GM23248 (cell line): ENCODE measurements at places on chromosomes 11 and 22. TPM values are rescaled to one million over a fixed set of nuclear protein-coding genes. Genes with fewer than 3 reads are reported as not detected.

DNA sequence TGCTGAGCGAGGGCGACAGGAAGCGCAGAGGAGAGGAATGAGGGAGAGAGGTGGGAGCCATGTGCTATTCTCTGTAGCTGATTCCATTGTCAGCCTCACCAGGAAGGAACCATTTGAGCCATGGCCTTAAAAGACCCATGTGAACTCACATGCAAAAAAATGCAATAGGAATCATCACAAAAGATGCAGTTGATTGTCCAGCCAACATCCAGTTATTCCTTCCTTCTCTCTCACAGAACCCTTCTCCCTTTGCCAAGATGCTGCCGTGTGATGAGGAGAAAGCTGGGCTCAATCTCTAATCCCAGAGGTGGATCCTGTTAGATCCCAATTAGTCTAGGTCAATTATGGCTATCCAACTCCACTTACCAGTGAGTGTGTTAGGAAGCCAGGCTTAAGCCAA, 58.2 kb upstream of the RRAS2 start:
- DNase-seq: peak; percentile 67

DNA sequence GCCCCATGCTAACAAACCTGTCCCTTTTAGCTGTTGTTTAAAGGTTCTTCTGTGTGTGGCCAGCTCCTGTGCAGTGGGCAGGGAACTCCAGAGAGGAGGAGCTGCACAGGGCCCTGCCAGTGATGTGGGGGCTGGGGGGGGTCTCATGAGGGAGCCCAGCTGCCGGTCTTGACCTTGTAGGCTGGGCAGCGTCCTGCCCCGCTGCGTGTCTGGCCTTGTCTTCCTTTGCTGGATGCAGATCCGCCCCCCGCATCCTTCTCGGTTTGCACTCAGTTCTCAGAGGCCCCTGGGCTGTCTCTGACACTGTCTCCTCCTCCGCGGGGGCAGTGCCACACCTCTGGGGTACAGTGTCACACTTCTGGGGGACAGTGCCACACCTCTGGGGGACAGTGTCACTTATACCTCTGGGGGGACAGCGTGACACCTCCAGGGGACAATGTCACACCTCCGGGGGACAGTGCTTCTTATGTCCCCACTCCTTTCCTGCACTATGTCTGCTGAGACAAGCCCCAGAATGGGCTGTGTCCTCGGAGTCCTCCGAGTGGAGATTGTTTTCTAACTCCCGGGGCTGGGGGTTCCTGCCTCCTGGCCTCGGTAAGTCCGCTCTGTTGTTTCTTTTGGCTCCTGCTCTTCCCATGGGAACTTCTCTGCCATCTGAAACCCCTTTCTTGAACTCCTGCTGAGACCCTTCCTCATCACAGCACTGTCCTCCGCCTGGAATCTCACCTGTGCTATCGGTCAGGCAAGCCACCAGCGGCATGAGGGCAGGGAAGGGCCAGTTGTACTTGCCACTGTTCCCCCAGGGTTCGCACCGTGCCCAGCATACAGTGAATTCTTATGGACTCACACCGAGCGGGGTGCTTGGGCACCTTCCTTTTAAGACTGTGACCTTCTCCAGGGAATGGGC, 788.3 kb downstream of the TBC1D22A start:
- no peak for DNase-seq

DNA sequence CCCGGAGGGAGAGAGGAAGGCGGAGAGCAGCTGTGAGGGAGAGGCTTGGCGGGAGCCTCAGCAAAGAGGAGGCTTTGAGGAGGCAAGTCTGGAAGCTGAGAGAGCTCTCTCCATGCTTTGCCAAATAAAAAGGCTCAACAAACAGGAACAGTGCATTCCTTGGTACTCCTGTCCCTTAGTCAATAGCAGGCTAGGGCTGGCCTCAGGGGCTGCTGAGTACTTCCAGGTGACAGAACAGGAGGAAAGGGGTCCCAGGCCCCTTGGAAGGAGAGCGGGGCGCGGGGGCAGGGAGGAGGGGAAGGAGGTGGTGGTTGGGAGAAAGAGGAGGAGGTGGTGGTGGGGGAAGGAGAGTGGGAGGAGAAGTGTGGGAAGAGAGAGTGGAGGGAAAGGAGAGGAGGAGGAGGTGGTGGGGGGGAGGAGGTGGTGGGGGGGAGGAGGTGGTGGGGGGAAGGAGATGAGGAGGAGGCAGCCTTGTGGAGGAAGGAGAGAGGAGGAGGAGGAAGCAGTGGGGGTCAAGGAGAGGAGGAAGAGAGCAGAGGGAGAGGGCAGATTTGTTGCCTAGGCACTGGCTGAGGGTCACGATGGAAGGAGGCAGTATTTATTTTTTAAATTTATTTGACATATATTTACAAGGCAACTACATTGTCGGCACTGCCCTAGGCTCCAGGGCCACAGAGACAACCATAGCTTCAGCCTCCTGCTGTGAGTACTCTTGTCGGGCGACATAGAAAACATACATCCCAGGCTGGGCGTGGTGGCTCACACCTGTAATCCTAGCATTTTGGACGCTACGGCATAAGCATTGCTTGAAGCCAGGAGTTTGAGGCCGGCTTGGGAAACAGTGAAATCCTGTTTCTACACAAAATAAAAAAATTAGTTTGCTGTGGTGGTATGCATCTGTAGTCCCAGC, 74.2 kb upstream of the ZBED5 start:
- no peak for DNase-seq

GRCh38 chr22:42419243-42419881, 12.8 kb downstream of the NFAM1 start:
- no peak for DNase-seq

DNA sequence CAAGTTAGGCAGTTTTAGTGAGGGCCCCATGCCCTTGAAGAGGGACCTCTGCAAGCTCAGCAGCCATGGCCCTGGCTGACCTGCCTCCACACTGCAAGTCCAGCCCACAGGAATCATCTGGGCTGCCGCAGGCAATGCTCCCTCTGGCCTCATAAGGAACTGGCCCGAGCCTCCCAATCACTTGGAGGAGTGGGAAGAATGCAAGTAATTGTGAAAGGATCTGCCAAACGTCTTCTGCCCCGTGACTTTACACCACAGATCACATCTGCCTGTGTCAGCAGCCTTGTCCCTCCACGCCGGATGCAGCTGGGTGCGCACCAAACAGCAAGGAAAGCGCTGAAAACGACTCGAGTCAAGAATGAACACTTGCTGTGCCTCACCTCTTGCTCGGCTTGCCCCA, 23.8 kb downstream of the OPCML start:
- no peak for DNase-seq

DNA sequence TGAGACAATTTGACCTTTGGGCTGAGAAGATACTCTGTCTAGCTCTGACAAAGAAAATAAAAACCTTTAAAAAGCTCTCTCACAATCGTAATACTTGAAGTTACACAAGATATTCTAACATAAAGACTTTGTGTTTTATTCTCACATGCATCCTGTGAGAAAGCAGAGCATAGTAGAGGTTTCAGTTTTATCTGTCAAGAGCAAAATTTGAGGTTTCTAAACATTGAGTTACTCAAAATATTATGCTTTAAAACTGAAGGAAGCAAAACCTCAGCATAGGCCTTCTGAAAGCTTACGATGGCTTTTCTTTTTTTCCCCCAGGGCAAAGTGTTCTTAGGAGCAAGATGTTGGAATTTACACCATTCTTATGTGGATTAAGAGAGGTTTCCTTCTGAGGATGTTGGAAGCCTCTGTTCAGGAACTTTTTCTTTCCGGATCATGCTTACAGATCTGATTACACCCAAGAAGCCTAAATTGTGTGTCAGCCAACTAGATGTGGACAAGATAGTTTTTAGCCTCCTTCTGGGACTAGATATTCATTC, 15.0 kb upstream of the OR51M1 start:
- DNase-seq: no peak

DNA sequence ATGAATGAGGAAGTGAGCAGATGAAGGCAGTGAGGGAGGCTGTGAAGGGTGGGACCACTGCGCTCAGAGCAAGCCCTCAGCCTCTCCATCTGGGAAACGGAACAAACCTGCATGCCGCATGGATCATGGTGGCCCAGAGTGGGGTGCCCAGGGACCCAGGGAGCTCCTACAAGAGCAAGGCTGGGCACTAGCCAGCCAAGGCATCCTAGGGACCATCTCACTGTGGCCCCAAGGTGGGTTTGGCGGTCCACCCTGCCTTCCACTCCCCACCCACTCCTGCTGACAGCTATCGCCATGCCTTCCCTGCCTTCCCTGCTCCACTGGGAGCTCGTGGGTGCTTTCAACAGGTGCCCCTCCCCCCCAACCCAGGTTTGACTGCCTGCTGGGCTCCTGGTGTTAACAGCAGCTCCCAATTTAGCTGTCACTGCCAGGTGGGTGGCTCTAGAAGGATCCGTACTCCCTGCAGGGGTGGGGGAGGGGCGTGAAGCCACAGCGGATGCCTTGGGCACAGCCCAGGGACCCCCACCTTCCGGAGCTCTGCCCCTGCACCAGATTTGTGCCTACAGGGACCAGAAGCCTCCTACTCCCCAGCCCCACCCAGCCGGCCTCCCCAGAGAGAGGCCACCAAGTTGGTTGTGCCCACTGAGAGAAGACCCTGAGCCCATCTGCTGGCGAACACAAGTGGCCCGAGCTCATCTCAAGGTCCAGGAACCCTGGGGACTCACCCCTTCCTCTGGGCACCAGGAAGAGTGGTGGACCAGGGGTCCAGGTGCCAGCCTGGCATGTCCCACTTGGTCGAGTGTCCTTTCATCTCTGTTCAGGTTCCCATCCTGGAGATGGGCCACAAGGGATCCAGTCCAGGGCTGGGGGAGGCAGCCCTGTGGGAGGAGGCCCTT, 29.7 kb upstream of the PRODH start:
- DNase-seq: no peak

- DNase-seq: peak; percentile 93
These were observed 220.9 kb upstream of the PITPNB start for GRCh38 chr22:28139961-28140360.

Gene SLC43A3
- total RNA-seq: 23.2 and 57.7 TPM in 2 replicates

- DNase-seq: peak; percentile 66
These were observed at the start of gene SLC15A3 for GRCh38 chr11:60951904-60952741. SLC15A3 (minus strand) TSS chr11:60952176; CDS start chr11:60951551, 625 bp downstream.

GRCh38 chr11:113048820-113049768, 87.9 kb downstream of the NCAM1 start:
- DNase-seq: peak; percentile 82

Gene PGA5
- total RNA-seq: not detected in 2 replicates

DNA sequence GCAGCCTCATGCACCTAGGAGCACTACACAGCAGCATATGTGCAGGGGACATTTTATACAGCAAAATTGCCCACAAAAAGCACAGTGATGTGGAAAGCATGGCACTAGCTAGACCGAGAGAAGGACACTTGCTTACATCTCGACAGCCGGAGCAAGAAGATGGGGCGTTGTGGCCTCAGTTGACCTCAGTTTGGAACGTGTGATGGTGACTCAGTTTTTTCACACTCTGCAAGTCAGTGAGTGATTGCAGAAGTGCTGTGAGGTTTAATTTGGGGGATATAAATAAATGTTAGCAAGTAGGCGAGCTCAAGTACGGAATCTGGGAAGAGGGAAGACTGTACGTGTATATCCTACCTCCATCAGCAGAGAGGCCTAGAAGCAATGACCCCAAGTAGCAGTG, 23.3 kb downstream of the LRP5 start:
- DNase-seq: no peak

DNA sequence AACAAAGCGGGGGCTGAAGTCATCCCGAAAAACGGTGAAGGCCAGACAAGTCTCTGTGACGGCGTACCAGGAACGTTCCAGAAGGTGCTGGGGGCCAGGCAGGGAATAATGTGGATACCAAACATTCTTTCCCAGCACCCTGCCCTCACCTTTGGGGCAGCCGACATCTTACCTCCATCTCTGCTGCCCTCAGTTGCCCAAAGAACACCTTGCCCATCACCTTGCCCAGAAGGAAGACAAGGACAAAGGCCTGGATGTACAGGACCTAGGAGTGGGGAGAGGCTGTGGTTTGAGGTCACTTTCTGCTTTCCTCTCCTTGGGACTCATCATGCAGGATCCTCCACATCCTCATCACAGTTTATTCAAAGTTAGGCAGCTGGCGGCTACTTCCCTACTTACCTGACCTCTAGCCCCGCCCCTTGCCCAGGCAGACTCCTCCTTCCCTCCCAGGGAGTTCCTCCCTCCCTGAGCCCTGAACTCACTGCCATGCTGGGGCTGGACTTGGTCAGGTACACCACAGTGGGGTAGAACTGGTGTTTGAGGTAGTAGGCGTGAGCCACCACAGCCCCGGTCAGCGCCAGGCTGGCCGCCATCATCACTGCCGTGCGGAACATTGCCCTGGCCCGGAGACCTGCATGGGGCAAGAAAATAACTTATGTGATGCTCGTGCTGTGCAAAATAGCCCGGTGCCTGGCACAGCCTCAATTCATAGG, 1.2 kb downstream of the SYVN1 start:
- DNase-seq: peak; percentile 51

DNA sequence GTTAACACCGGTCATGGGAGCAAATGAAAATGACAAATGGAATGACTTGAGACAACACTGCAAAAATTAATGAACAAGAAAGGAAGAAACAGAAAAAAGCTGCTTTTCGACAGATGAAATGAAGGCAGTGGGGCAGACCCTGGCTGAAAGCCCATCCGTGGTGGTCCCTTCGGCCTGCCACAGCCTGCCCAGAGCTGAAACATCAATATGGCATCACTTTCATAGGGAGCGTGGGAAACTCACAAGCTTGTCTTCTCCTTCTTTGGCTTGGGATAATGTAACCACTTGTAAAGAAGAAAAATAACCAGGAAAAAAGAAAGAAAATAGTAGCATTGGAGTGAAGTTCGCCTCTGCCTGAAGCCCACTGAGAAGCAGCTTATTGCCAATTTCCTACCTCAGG, 78.8 kb downstream of the CTTN start:
- no peak for DNase-seq

DNA sequence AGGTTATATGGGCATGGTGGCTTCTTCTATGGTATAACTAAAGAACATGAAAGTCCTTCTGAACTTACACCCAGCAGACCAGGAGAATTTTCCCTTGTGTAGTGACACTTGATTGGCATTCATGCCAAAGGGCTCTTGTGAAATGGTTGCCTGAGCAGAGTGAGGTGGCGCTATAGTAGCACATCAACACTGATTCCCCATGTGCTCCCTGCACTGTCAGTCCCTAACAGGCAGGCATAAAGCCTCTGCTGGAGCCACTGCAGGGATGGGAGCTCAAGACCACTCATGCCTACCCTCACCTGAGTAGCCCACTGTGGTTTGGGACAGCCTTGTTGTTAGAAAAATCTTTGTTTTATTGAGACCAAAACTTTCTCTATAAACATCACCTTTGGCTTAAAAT, 92.6 kb upstream of the LIN7C start:
- no peak for DNase-seq

Gene TST
- total RNA-seq: 44.5 and 46.7 TPM in 2 replicates

Gene PIWIL4
- 1.2 and 2.8 TPM in 2 replicates for total RNA-seq

DNA sequence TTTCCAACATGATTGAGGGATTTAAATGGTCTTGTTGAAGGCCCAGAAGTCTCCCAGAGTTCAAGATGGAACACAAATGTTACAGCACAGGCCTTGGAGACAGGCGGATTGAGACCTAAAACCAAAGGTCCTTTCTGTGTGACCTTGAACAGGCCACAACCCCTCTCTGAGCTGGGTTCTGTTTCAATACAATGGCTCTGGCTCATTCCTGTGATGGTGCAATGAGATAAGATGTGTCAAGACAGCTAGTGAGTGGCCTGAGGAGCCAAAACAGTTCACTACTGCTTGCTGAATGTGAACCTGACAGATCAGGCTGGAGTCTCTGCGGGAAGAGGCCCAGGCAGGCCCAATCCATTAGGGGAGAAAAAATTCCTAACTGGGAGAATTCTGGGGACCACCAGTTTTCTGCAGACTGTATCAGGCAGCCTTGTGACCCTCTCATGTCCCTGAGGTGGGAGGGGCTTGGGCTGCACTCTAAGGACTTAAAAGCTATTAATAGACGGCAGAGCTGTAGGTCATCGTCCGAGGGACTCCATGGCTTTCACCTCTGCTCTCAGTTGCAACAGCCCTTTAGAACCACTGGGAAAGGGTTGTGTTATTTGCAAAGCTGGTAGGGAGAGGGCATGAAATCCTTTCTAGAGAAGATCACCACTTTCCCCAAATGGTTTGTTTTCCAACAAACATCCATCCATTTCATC, 126.1 kb upstream of the TEAD1 start:
- no peak for DNase-seq
